ENCODE measurements at places on chromosomes 3 and 15.

GRCh38 chr15:101191242-101191641 lies 60.6 kb downstream of the CHSY1 start:
- no peak for DNase-seq

DNA sequence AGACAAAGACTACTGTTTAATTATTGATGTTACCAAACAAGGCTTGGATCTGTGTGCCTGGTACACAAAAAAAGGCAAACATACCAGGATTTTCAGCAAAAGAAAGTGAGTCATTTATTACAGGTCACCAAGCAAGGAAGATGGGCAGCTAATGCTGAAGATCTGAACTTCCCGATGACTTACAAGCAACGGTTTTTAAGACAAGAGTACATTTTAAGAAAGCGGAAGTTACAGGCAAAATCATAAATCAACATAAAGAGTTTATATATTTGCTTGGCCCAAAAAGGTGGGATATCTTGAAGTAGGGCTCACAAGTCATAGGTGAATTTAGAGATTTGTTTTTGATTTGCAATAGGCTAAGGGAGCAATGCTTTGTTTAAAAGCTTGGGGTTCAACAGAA lies 125.4 kb upstream of the SPATA16 start:
- DNase-seq, result no peak

GRCh38 chr15:80620931-80621330 lies 74.2 kb upstream of the ABHD17C start:
- no peak for DNase-seq

DNA sequence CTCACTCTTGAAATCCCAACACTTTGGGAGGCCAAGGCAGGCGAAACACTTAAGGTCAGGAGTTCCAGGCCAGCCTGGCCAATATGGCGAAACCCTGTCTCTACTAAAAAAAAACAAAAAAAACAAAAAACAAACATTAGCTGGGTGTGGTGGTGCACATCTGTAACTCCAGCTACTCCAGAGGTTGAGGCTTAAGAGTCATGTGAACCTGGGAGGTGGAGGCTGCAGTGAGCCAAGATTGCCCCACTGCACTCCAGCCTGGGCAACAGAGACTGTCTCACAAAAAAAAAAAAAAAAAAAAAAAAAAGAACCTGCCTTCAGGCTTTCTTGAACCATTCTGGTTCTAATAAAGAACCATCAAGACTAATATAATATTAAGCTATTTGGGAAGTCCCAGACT lies 16.5 kb downstream of the ARPP19 start:
- DNase-seq, result no peak

GRCh38 chr15:66658855-66659254 lies 43.2 kb upstream of the SMAD6 start:
- no peak for DNase-seq

- DNase-seq, result no peak
Observed at GRCh38 chr3:71264840-71265239, 318.7 kb downstream of the FOXP1 start.
